ENCODE measurements at places on chromosomes 1 and 21.
A peak's percentile ranks its signal among the peaks of the same experiment; 100 is the strongest.

- no peak for DNase-seq
Observed at GRCh38 chr1:58607391-58607790, 30.3 kb upstream of the TACSTD2 start.

DNA sequence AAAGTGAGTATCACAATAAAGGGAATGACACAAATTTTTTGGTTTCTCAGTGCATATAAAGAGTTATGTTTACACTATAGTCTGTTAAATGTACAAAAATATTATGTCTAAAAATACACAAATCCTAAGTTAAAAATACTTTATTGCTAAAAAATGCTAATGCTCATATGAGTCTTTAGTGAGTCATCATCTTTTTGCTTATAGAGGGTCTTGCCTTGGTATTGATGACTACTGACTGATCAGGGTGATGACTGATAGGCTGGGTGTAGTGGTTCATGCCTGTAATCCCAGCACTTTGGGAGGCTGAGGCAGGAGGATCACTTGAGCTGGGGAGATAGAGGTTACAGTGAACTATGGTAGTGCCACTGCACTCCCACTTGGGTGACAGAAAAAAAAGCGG lies 12.9 kb upstream of the NUF2 start:
- DNase-seq = no peak

DNA sequence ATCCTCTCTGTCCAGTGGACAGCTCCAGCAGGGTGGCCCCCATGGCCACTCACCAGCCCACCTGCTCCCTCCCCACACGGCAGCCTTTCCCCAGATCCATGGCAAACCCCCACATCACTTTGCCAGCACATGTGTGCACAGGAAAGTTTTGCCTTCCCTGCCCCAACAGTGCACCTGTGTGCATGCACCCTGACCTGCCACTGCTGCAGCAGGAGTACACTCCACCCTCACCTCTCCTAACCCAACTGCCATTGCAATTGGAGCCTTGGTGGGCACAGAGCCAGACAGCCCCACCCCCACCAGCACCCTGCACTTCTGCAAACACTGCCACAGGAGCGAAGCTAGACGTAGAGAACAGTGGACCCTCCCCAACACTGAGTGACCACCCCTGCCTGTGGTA lies 308.9 kb downstream of the CEP170 start:
- DNase-seq = peak; percentile 62

DNA sequence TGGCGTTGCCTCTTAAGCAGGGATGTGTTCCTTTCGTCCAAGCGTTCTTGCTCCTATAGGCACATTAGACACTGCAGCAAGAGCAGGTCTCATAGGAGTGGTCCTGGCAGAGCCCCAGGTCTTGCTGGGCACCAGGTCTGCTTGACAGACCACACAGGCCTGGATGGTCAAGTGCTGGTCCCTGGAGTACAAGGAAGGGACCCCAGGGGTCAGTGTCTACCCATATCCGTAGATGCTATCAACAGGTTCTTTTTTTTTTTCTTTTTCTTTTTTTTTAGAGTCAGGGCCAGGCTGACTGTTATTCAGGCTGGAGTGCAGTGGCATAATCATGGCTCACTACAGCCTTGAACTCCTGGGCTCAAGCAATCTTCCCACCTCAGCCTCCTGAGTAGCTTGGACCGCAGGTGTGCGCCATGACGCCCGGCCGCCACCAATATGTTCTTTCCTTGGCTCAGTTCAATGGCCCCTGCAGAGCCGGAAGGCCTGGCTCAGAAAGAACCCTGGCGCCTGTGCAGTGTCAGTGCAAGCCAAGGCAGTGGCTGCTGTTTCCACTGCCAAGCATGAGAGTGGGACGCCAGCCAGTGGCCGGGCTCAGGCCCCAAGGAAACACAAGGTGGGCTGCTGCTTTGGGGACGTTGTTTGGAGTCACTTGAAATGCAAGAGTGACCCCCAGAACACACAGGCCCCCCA lies 10.0 kb upstream of the TNFRSF8 start:
- DNase-seq = peak; percentile 21

GRCh38 chr21:16071092-16071491 lies 341.3 kb downstream of the USP25 start:
- DNase-seq = peak; percentile 98

- DNase-seq = no peak
Observed at GRCh38 chr1:88191917-88192316, 492.2 kb upstream of the PKN2 start.
